ENCODE measurements at places on chromosomes 16 and 17.
A peak's percentile ranks its signal among the peaks of the same experiment; 100 is the strongest.

GRCh38 chr17:80987941-80988461 lies 3.6 kb upstream of the CHMP6 start:
- no peak for DNase-seq

GRCh38 chr17:80124351-80124981 lies 22.5 kb downstream of the EIF4A3 start:
- DNase-seq: peak; percentile 49

DNA sequence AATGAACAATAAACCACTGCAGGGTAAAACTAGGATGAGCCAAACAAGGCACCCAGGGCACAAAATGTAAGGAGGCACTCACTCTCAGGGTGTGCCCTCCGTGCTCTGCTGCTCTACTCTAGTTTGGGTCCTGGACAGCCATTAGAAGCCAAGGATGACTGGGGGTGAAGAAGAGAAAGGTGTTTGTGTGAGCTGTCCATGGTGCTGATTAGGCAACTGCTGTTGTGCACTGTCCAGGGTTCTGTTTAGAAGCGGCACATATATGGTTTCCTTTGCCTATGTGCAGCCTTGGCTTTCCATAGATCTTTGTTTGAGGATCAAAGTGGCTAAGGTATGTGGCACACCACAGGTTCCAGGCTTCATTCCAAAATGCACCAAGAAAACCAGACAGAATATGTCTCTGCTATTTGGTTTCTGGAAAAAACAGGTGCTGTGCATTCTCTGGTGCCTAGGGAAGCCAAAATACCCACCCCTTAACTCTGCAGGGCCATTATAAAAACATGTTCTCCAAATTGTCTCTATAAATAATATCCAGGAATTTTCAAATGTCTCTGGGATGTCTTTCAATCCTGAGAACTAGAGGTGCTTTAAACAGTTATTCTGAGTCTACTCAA lies 123.5 kb downstream of the CBLN1 start:
- DNase-seq: peak; percentile 50

GRCh38 chr17:42246515-42246914 lies 29.7 kb downstream of the STAT5B start:
- DNase-seq: no peak

DNA sequence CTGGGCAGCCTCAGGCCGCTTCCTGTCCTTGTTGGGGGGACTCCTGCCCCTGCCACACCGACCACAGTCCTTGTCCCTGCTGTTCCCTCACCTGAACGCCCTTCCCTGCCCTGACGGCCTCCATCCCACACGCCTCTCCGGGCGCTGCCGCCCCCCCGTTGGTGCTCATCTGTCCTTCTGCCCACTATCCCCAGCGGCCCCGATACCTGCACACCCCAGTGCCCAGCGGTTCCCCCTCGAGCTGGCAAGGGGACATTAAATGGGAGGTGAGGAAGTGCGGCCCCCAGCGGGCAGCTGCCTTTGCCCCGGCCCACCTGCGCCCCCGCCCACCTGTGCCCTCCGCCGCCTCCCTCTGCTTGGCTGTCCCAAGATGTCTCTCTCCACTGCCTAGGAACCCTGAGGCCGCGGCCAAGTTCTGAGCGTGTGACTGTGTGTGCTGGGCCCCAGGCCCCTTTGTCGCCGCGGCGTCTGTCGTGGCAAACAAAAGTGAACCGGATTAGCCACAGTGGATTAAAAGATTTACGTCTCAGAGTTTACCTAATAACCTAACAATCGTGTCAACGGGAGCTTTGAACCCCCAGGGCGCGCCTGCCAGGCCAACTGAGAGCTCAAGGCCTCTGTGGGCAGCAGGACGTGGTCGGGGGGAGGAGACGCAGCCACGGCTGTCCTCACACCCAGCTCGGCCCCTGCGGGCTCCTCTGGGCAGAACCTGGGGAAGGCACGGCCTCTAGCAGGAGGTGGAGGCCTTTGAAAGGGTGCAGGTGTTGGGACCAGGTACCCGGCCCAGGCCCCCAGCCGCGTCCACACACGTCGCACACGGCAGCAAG lies 7.6 kb upstream of the AXIN1 start:
- no peak for DNase-seq

DNA sequence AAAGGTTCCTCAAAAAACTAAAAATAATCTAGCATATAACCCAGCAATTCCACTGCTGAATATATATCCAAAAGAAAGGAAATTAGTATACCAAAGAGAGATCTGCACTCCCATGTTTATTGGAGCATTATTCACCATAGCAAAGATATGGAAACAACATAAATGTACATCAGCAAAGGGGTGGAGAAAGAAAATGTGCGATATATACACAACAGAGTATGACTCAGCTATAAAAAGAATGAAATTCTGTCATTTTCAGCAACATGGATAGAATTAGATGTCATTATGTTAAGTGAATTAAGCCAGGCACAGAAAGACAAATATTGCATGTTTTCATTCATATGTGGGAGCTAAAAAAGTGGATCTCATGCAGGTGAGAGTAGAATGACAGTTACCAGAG lies 279.6 kb upstream of the AXIN2 start:
- no peak for DNase-seq

All from KBM-7 (cell line).